ENCODE measurements at places on chromosomes 1 and 21.

GRCh38 chr21:41819236-41819855 is 52.5 kb upstream of the RIPK4 start:
- DNase-seq: no peak

DNA sequence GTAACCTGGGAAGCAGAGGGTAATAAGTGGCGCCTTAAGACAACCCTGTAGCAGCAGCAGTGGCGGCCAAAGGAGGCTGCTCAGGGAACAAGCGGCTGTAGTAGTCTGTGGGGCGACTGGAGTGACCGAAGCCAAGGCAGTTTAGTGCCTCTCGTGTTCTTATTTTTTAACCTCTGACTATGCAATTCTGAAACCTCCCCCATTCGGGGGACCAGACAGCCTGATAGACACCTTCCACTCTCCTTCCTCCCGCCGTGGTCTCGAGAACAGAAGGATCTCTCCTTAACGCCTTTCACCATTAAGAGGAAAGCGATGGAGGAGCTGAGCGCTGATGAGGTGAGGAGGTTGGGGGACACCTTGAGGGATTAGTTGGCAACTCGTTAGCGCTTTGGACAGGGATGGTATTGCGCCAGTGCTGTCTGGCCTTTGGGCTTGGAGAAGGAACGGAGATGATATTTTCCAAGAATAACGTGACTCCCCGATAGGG is 644 bp downstream of the UBE4B start:
- DNase-seq: no peak

DNA sequence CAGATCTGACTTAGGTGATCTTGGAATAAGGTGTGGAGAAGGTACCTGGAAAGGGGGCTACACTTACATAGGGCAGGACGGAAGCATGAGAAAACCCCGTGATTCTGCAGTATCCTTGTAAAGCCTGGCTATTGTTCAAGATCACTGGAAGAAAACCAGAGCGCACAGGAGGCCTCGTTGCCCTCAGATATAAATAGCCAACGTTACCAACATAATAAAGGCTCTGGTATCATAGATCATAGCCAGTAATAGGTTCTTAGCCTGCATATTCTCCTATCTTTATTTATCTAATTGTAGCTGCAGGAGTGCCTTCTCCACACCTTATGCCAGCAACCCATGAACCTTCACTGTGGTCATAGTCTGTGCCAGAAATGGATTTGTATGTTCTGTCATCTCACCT is 35.9 kb upstream of the MPZL1 start:
- no peak for DNase-seq

DNA sequence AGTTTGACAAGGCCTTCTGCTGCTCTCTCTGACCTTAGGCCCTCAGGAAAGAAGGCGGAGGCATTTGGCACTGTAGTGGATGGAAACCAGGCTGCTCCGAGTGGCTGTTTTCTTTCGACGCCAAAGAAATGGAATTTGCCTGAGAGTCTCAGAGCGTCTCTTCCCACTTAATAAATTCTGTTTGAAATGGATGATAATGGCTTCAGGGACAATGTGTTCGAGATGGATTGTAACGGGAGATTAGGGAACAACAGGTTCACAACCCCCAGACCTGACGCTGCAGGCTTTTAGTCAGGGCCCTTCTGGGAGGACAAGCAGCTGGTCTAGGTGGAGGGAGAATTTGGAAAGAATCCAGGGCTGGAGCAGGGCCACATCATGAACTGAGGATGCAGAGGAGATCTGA is 58.6 kb downstream of the TLR5 start:
- no peak for DNase-seq
